ENCODE measurements at places on chromosomes 7 and 10. TPM values are rescaled to one million over a fixed set of nuclear protein-coding genes. Genes with fewer than 3 reads are reported as not detected.

PRR15 gene
- not detected for total RNA-seq

PALD1 gene
- total RNA-seq = 12.7 TPM

PON1 gene
- 1.2 TPM for total RNA-seq

SUV39H2 gene
- total RNA-seq = 27.9 TPM

MBL2 gene
- total RNA-seq = not detected

Data from diencephalon (tissue), 1 donor.